ENCODE measurements at places on chromosomes 1 and 21.

- DNase-seq, result no peak
Observed at GRCh38 chr1:88191917-88192316, 492.2 kb upstream of the PKN2 start.

- DNase-seq, result no peak
Observed at GRCh38 chr1:235857756-235858155, 8.9 kb downstream of the LYST start.

DNA sequence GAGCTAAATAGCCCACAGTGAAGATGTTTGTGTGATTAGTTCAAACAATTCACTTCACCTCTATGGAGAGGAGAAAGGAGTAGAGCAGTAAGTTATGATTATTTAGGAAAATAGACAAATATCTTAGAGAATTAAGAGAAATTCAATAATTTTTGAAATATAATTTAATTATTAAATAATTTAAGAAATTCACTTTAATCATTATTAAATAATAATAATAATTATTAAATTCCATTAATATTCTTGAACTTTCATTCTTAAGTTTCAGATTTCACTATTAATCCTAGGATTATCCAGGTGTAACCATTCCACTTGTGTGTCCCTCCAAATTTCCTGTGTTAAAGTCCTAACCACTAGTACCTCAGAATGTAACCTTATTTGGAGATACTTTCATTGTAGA, 58.9 kb upstream of the RGS18 start:
- no peak for DNase-seq

DNA sequence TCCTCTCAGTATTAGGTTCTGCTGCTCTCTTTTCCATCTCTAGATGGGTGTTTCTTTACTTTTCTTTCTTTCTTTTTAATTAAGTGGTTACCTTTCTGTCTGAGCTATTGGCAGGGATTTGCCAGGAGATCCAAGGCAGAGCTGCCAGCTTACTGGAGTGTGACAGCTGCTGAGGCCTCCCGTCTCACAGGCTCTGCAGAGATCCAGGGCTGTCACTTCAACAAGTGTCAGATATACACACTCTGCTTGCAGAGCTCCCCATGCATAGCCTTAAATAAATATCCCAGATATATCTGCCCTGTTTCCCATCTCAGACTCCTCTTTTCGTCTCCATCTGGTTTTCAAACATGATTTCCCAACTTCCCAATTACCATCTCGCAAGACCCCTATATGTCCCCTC, 124.3 kb downstream of the NOS1AP start:
- DNase-seq, result no peak

GRCh38 chr1:37989361-37989930, 376 bp downstream of the SF3A3 start:
- DNase-seq, result no peak

GRCh38 chr1:66652556-66652955, 99.7 kb upstream of the DYNLT5 start:
- DNase-seq, result no peak

DNA sequence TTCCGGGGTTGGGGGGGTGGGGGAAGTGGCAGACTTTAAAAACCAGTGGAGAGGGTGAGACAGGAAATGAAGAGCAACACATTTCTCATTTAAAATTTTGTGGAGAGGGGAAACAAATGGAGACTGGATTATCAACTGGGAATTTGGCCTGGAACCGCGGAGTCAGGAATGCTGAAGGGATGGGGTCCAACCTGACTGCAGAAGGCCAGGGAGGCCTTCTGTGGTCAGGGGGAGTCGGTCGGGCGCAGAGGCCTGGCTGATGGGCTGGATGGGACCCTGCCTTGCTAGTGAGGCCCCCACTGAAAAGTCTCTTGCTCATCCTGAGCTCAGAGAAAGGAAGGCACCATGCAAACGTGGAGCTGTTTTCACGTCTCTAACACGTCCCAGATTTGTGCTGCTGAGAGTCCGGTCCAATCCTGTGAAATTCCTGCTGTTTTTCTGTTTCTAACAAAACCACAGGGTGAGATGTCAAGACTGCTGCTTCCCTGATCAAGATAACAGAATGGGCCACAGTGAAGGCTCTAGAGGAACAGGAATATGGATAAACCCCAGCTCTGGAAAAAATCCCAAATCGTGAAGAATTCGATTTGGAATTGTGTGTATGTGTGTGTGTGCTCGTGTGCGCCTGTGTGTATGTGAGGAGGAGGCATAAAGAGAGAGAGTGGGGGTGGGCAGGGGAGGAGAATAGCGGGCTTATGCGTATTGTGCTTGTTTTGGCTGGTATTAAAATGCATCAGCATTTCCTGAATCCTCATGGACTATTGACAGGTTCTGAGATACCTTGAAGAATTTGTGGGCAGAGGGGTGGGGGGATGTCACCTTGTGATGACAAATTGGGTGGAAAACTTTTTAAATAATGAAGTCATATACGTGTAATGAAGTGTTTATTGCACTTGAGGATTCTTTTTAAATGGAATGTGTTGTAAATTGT, 117.4 kb downstream of the NGF start:
- DNase-seq, result peak; percentile 12

DNA sequence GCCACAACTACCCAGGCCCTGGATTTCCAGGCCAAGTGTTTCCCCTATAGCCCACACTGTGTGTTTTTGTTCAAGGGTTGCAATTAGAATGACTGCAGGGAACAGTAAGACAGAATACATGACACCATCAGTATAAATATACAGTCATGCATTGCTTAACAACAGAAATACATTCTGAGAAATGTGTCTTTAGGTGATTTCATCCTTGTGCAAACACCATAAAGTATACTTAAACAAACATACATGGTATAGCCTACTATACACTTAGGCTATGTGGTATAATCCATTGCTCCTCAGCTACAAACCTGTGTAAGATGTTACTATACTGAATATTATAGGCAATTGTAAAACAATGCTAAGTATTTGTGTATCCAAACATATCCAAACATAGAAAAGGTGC, 7.5 kb upstream of the SLC44A5 start:
- DNase-seq, result no peak
